CD4-positive, alpha-beta memory T cell (primary cell): ENCODE measurements at places on chromosomes 4 and X. TPM values are rescaled to one million over a fixed set of nuclear protein-coding genes. Genes with fewer than 3 reads are reported as not detected.

Gene AFP
- polyA plus RNA-seq = not detected

- no peak for DNase-seq
Measured at GRCh38 chr4:138674209-138674608, 341.4 kb upstream of the NOCT start.

DNA sequence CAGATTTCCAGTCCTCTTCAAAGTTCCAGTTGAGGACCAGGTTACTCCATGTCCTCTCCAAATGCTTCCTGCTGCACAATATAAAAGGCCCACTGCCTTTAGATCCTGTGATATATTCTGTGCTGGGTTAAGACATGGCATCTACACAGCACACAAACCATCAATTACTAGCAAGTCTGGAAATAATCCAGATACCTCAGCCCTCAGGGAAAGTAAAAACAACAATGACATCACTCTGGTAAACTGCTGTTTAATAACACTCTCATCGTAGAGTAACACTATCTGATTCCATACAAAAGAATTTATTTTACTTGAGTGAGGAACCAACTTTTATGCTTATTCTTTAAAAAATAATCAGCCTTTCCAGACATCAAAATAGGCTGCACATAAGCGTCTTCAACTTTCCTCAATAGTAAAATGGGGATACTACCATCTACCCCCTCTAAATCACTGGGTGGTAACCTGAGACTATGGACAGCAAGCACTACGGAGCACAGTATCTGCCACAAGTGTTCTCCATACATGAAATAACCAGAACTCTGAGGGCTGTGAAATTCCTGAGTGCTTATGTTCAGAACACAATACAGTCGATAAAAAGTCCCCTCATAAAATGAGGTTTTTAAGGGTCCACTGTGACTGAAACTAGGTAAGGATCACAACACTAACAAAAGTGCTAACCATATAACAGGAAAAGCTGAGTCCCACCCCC, 53.4 kb downstream of the ABCG2 start:
- DNase-seq = no peak

- no peak for DNase-seq
Measured at GRCh38 chr4:184897895-184898294, 72.1 kb upstream of the ACSL1 start.

GRCh38 chr4:53321151-53321983, 44.5 kb downstream of the SCFD2 start:
- no peak for DNase-seq

DNA sequence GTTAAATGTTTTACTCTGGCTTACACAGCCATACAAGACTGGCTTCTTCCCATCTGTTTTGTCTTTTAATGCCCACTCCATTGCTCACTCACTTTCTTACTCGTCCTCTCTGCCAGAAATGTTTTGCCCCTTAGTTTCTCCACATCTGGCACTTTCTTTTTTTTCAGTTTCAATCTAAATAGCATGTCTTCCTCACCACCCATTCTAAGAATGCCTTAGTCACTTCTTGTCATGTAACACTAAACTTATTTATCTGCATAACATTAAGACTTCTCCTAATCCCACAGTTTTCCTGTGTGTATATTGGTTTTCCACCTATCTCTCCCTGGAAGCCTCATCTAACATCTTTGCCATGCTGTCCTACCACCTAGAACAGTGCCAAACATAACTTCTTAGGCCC, 119.3 kb downstream of the ADAMTS3 start:
- no peak for DNase-seq

- DNase-seq = no peak
Measured at GRCh38 chrX:72569786-72570185, 2.9 kb downstream of the HDAC8 start.

Gene STATH
- polyA plus RNA-seq = not detected
